ENCODE measurements at places on chromosomes 16 and 17.

GRCh38 chr16:85173146-85173980, 61.1 kb upstream of the CIBAR2 start:
- DNase-seq, result no peak

- DNase-seq, result no peak
These were observed 37.4 kb downstream of the DNAH17 start for GRCh38 chr17:78539781-78540180.

- DNase-seq, result no peak
These were observed at the start of gene KRT14 for GRCh38 chr17:41586863-41587495. KRT14 (minus strand) TSS chr17:41586895; CDS start chr17:41586834, 61 bp downstream.

DNA sequence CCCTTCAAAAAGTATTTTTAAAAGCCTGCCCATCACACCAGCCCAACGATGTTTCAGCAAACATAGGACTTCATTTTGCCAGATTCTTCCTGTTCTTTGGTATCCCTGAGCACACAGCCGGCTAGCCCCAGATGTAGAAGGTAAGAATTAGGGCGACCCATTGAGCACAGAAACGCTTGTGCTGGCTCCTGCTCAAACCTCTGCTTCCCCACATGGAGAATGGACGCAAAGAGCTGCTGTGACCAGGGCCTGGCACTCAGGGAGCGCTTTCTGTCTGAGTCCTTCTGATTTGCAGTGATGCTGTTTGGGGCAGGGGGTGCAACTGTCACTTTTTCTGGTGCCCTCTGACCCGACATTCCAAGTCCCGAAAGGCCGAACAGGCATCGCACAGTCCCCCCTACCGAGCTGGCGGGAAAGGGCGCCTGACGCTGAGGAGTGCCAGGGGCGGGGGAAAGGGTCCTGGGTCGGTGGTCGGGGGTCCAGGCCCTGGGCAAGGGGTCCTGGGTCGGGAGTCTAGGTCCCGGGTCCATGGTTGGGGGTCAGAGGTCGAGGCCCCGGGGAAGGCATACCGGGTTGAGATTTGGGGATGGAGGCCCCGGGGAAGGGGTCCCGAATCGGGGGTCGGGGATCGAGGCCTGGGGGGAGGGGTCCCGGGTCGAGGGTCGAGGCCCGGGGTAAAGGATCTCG, 930 bp downstream of the CHMP1A start:
- DNase-seq, result no peak

- DNase-seq, result no peak
These were observed at the start of the genes ABI3 and GNGT2 for GRCh38 chr17:49210158-49211029. ABI3 (plus strand) TSS chr17:49210707; CDS start chr17:49210725, 18 bp downstream. GNGT2 (minus strand) TSS chr17:49210574; CDS start chr17:49207422, 3,152 bp downstream.

DNA sequence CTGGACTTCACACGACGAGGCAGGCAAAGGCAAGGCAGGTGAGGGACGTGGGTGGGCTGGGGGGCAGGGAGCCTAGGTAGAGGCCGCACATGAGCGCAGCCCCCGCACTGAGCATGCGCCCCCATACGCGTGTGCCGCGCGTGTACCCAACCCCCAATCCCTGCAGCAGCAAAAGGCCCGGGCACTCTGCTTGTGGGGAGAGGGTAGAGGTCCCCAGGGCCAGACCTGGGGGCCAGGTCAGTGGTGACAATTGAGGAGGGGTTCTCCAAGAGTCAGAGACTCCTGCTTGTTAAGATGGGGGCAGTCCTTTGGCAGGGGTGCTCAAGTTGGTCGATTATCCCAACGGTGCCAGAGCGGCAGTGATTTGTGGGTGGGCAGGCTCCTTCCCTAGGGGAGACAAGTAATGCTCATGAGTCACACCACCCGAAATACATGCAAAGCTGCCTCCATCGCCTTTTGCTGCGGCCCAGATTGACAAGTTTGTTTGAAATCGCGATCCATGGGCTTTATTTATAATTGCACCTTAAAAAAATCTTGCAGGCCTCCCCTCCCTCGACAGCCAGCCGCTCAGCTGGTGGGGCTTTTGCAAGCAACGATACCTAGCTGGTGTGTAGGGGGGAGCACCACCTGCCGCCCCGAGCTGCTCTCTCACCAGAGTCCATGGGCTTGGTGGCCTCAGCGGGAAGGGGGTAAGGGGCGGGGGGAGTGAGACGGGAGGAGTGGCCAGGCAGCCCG, 1.1 kb upstream of the GIT1 start:
- no peak for DNase-seq

DNA sequence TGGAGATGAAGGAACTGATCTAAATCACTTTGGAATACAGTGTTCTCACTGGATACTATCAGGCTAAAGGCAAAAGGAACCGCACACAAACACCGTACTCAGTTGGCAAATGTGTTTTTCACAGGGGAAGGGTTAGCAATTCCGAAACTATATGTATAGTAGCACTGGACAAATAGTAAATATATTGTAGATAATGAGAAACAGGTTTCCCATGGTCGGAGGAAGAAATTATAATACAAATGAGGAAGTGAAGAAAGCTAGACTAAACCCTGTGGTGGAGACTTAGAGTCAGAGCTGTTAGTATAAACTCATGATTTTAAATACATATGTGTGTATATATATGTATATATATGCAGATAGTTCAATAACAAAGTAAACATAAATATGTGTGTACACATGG, 414.1 kb upstream of the SALL1 start:
- no peak for DNase-seq

DNA sequence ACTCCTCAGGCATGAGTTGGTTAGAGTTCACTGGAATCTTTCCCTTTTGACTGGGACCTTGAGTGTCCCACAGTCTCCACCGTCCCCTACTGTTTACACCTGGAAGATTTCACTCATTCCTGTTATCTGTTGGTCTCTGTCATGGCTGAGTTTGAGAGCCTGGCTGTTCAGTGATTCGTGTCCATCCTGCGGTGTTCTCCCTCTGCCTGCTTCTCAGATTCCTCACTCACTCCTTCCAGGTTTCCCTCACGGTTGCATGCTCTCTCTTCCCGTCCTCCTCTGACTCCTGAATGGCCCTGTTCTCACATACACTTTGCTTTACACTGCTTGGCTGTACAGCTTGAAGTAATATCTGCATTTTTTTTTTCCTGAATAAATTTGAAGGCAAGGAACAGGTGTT, 24.5 kb downstream of the OR1D5 start:
- no peak for DNase-seq

GRCh38 chr16:609316-609715, 19.4 kb downstream of the RAB40C start:
- DNase-seq, result no peak

DNA sequence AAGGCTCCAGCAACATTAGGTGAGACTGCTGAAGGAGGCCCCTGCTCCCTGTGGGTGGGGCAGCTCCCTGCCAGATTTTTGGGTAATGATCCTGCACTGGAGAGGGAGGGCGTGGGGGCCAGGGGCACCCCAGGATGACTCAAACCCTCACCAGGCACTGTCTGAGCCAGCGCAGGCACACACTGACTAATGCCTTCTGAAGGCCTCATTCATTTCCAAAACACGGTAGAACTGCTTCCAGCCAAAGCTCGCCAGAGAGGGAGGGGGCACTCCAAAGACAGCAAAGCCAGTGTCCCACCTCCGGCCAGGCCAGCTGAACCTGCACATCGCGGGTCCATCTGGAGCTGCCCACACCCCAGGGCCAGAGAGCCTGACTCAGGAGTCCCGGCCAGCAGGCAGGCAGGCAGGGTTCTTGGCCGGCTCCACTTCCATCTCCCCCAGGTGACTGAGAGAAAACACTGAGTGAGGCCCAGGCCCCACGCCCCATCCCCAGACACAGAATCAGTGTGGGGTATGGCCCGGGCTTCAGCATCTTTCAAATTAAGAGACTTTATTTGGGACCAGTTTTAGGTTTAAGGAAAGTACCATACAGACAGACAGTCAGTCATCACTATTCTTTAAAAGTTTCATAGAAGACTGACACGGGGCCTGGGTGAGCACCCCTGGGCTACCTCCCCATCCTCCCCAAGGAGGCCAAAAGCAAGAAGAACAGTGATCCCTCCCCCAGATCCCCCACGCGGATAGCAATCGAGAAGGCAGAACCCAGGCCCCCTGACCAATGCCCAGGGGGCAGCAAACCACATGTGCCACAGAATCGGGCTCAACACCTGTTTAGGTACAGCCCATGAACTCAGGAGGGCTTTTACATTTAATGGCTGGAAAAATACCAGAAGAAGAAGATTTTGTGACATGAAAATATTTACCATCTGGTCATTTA, 2.3 kb downstream of the PIEZO1 start:
- DNase-seq, result no peak

GRCh38 chr17:57236686-57237299, 19.5 kb upstream of the MSI2 start:
- DNase-seq, result no peak

- DNase-seq, result no peak
These were observed 996 bp upstream of the CPNE2 start for GRCh38 chr16:57091200-57091974.

DNA sequence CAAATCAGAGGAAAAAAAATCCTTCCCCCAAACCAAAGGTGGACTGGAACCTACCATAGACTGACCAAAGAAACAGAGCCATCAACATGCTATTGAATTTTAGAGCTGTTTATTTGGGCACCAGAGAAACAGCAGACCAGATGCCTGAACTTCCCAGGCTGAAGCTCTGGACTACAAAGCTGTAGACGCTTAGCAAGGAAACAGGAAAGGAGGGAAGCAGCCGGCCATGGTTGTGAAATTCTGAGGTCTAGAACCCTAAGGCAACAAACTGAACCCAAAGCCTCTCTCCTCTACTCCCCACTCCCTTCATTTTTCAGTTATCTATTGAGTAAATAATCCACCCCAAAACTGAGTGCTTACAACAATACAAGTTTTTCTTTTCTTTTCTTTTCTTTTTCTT, 45.4 kb upstream of the MEIOC start:
- no peak for DNase-seq

DNA sequence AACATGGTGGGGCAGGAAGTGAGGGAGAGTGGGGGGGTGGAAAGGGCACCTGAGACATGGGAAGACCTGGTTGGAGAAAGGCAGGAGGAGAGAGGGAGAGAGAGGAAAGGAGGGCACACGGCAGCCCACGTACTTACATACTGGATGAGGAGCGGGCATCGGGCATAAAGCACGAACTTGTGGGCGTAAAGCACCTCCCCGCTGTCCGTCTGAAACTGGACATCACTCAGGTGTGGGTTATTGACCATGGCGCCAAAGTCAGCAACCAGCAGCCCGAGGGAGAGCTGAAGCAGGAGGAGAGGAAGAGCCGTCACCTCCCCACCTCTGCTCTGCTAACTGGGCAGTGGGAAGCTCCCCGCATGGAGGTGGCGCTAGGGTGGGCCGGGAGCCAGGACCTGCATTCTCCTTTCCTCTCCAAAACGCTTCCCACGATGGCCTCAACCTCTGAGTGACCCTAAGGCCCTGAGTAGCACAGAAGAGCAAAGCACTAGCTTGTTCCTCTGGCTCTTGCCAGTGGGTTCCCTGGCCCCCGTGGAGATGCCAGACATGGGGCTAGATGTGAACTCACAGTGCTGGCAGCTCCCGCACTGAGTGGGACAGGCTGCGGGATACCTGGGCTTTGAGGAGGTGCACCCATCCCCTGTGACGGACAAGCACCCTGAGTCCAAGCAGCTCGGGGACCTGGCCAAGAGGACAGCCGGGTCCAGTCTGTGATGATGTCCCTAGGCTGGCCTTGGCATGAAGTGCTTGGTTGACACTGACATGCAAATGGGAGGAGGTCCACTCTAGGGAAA, 16.9 kb downstream of the SLX4 start:
- no peak for DNase-seq

GRCh38 chr17:79073706-79074088, 927 bp upstream of the ENGASE start:
- DNase-seq, result no peak

DNA sequence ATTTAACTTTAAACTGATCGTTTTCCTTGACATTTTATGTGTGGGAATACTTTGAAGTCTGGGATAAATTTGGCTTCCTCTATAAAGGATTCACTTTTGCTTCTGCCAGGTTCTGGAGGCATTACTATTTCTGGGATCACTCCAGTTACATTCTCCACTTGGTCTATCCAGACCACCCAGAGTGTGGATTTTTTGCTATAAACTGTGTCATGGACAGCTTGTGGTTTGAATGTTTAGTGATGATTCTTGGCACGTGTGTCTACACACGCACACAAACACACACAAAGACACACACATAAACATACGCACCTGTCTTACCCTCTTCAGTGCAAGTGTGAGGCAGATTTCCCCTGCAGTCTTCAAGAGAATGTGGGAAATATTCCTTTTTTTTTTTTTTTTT, 27.4 kb upstream of the MSI2 start:
- DNase-seq, result no peak

DNA sequence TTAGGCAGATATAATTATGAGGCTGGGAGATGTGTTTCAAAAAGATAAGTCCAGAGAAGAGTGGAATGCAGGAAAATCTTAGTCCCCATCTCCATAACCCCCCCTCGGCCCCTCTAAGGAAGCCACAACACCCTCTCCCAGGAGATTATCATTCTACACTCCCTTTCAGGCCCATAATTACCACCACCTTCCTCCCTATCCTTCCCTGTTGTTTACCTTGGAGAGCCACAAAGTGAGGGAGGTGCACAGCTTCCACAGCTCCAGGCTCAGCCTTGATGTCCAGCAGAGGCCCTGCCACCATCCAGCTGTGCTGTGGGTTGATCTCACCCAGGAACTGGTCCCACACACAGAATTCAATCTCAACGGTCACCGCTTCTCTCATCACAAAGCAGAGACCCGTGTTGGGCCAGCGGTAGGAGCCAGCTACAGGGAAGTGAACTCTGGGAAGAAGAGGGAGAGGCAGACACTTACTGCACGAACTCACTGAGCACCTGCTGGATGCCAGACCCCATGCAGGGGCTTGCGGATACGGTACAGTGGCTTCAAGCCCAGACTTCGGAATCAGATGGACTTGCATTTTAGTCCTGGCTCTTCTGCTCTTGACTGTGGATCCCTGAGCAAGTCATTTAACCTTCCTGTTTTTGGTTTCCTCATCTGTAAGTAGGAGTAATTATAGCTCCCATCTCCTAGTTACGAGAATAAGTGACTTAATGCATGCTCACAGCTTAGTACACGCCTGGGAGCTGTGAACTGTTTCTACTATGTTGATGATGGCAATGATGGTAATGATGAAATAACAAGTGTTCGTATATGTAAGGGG, 44.1 kb downstream of the MIS12 start:
- no peak for DNase-seq

DNA sequence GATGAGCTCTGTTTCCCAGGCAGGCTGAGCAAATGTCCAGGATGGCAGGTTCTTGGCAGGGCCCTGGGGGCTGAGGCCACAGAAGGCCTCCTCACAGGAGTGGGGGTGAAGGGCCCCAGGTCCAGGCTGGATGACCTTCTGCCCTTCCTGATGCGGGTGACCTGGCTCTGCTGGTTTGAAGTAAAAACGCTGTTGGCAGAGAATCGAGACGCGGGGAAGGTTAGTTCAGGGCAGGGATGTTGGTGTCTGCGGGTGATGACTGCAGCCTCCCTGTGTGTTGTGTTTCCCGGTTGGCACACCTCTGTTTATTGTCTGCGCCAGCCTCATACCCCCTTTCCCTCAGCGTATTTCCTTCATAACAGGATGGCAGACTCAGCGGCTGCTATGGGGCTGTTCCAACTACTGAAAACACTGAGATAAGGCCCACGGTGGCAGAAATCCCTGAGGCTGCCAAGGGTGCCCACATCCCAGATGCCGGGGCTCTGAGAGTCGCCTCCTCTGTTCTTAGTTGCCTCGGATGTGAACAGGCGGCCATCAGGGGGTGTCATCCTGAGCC, 104.6 kb downstream of the METRNL start:
- DNase-seq, result no peak

- DNase-seq, result no peak
These were observed 20.9 kb downstream of the MAP1LC3B start for GRCh38 chr16:87412996-87413421.

GRCh38 chr17:41907185-41907556, 11.6 kb downstream of the ACLY start:
- DNase-seq, result no peak

GRCh38 chr17:11643851-11644250, 45.6 kb downstream of the DNAH9 start:
- no peak for DNase-seq

GRCh38 chr17:31558748-31559583, 167.5 kb downstream of the RAB11FIP4 start:
- no peak for DNase-seq

Data from cortex of kidney (tissue), 1 donor.